ENCODE measurements at places on chromosomes 6 and 20.

DNA sequence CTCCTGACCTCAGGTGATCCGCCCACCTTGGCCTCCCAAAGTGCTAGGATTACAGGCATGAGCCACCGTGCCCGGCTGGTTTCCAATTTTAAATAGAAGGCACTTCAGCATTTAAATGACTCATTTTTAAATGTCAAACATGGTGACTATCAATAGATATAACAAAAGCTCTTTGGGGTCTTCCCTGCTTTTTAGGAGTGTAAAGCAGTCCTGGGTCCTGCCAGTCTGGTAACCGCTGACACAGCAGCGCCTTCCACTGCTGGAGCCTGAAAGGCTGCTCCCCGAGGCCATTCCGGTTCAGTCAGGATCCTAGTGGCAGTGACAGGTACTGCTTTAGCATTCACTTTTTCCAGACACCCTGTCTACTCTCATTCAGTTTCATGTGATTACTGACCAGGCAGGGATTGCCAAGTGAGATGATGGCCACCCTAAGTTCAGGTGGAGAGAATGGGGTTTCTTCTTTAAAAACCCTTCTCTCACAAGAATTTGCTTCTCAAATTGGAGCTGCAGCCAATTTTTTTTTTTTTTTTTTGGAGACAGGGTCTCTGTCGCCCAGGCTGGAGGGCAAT is 5.1 kb downstream of the DIDO1 start:
- peak; percentile 36 for DNase-seq

GRCh38 chr6:44064089-44064947 is 62.9 kb downstream of the MRPL14 start:
- DNase-seq, result no peak

DNA sequence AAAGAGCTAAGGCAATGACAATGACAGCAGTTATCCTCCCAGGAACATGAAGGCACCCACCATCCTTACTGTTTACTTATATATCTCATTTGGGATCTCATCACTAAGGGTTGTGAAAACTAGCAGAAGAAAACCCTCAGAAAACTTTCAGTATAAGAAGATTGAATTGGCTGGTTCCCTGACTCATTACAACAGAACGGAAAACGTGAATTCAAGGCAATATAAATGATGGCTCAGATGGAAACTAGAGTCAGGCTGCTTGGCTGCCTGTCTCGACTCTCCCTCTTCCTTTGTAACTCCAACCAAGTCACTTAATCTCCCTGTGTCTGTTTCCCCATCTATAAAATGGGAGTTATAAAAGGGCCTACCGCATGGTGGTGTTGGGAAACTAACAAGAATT is 387.1 kb upstream of the JARID2 start:
- DNase-seq, result no peak

DNA sequence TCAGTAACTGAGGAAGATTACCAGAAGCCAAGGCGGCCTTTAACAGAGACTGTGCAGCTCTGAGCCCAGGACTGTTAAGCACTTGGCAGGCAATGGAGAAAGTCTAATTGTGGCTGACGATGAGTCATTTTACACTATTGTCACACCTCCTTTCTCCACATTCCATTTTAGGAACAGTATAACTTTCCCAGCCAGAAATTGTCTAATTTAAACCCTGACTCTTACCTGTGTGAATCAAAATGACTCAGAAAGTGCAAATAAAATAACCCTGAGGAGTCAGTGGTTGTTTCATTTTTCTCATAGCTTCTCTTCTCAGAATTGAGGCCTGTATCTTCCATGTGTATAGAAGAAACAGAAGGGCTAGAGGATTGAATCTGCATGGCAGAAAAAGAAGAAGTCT is 40.0 kb upstream of the OPN5 start:
- no peak for DNase-seq

DNA sequence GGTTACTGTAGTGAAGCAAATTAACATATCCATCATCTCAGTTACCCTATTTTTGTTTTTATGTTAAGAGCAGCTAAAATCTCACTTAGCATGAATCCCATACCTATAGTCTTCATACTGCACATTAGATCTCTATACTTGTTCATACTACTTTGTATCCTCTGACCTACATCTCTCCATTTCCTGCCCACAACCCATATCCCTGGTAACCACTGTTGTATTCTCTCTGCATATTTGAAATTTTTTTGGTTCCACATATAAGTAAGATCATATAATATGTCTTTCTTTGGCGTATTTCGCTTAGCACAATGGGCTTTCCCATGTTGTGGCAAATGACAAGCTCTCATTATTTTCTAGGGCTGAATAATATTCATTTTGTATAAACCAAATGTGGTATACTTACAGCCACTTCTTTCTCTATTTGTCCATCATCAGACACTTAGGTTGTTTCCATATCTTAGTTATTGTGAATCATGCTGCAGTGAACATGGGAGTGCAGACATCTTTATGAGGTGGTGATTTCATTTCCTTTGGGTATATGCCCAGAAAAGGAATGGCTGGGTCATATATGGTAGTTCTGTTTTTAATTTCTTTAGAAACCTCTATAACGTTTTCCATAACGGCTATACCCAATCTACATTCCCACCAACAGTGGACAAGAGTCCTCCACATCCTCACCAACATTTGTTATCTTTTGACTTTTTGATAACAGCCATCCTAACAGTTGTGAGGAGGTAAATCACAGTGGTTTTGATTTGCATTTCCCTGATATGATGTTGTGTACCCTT is 39.8 kb downstream of the BACH2 start:
- no peak for DNase-seq

DNA sequence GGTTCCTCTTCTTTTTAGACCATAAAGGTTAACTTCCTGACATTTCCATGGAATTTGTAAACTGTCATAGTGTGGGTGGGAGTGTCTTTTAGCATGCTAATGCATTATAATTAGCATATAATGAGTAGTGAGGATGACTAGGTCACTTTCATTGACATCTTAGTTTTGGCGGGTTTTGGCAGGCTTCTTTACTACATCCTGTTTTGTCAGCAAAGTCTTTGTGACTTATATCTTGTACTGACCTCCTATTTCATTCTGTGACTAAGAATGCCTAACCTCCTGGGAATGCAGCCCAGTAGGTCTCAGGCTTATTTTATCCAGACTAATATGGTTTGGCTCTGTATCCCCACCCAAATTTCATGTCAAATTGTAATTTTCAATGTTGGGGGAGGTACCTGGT is 149.6 kb upstream of the SYNCRIP start:
- no peak for DNase-seq

GRCh38 chr20:5410470-5410869 is 93.7 kb upstream of the PROKR2 start:
- no peak for DNase-seq

GRCh38 chr6:21596145-21596948 is 2.8 kb downstream of the SOX4 start:
- peak; percentile 72 for DNase-seq

DNA sequence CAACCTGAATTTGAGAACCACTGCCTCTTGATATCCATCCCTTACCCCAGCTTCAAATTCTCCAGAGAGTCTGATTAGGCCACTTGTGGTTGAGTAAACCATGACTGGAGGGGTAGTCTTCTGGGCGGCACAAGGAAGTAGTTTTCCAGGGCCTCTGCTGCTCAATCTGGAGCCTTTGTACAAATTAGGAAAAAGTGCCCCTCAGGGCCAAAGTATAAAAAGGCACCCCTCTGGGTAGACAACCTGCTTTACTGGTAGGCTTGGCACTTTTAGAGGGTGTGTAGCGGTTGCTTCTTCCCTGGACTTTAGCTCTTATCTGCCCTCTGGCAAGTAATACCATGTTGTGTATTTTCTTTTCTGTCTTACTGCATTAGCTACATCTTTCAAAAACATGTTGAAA is 32.9 kb upstream of the RPL7L1 start:
- DNase-seq, result no peak

DNA sequence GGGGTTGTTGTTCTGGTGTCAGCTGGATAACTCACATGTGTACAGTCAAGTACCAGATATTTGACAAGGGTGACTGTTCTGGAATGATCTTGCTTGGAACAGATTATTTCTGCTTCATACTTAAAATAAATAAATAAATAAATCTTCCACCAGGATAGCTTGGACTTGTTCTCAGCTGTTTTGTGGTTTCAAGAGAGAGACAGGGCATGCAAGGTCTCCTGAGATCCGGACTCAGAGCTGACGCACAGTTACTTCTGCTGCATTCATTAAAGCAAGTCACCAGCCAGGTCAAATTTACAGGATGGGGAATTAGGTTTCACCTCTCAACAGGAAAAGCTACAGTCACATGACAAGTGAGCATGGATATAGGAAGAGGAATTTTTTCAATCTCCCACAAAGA is 285.0 kb upstream of the SPTLC3 start:
- no peak for DNase-seq

DNA sequence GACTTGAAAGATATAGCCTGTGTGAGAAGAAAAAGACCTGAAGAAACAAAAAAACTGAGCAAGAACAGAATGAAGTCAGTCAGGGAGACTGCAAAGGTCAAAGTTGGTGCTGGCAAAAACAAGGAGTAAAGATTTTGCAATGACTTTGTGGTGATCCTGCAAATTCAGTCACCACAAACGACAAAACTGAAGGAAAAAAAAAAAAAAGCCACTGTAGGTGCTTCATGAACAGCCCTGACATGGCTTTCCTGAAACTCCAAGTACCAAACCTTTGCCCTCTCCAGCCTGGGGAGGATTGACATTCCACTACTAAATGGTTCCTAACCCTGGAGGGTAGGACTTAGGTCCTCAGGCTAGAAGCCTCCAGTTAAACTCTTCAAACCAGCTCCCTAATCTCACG is 114.7 kb upstream of the BEND3 start:
- no peak for DNase-seq

GRCh38 chr6:159875194-159875593 is 15.6 kb upstream of the MAS1 start:
- DNase-seq, result no peak

GRCh38 chr6:5214570-5215052 is 46.1 kb downstream of the LYRM4 start:
- peak; percentile 53 for DNase-seq

All from DMS 273 treated with DMSO at 0.1 percent for 48 hours (cell line).